ENCODE measurements at places on chromosomes 3 and 15.

DNA sequence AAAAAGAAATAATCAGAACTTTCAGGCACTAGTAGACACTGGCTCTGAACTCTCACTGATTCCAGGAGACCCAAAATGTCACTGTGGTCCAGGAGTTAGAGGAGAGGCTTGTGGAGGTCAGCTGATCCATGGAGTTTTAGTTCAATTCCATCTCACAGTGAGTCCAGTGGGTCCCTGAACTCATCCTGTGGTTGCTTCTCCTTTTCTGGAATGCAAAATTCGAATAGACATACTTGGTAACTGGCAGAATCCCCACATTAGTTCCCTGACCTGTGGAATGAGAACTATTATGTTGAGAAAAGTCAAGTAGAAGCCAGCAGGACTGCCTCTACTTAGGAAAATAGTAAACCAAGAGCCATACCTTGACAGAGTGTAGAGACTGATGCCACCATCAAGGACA is 87.3 kb upstream of the OXTR start:
- DNase-seq = peak; percentile 59

GRCh38 chr3:50167069-50167840 is 12.1 kb downstream of the SEMA3F start:
- DNase-seq = no peak

DNA sequence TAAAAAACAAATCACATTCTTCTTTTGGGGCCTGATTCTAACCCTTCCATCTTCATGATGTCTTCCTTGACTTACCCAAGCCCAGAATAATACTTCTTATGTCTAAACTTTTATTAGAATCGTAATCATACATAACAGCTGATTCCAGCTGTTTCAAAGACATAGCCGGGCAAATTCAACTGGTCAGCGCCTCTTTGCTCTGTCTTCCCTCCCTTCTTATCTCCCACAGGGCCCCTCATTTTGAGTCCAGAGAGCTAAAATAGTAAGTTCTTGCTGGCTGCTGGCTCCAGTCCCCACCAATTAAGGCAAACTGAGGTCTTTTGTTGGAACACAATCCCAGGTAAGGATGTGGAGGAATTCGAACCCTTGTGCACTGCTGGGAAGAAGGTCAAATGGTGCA is 108.6 kb downstream of the ADCY5 start:
- no peak for DNase-seq

DNA sequence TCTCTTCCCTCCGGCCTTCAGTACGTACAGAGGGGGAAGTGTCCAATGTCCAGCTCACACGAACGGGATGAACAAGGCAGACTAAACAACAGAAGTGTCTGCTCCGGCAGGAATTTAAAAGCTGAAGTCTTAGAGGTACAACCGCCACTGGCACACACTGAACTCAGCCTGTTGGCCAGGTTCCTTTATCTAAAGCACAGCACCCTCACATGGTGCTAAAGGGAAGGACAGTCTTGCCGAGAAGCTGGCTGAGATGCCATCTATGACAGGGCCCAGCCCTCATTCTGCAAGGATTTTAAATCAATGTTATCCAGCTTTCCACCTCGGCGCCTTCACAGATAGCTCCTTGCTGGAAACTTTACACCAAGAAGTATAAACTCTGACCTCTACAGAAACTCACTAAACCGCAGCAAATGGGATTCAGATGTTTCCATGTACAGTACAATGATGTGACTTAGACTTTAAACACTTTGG is 2.8 kb downstream of the ADAMTS17 start:
- DNase-seq = no peak

DNA sequence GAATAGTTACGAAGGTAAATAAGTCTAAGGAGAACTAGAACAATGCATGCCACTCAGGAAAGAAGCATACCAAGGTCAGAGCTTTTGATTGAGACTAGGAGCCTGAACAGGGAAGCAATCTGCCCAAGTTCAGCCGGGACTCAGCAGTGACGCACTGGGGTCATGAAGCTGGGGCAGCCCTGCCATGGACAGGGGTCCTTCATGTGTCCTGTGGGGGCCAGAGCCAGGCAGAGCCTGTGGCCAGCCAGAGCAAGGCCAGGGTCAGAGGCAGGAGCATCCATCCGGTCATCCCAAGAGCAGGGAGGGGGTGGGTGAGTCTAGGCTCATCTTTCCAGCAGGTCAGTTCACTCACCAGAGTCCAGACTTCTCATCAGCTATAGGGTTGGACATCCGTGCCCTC is 47.9 kb downstream of the FGD5 start:
- no peak for DNase-seq

DNA sequence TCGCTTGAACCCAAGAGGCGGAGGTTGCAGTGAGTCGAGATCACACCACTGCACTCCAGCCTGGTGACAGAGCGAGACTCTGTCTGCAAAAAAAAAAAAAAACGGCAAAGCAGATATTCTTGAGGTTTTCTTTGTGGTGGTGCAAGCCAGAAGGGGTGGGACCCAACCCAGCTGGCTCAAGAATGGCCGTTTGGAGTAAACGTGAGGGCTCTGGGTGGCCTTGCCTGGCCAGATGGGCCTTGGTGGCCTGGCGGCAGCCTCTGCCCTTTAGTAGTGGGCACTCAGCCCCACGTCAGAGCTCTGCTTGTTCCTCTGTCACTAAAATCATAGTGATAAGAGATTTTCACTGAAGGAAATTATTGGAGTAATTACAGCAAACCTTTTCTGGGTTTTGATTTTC is 50.5 kb downstream of the ATP1B3 start:
- no peak for DNase-seq

- peak; percentile 44 for DNase-seq
Measured at GRCh38 chr15:82663186-82663600, 16.0 kb upstream of the CPEB1 start.

DNA sequence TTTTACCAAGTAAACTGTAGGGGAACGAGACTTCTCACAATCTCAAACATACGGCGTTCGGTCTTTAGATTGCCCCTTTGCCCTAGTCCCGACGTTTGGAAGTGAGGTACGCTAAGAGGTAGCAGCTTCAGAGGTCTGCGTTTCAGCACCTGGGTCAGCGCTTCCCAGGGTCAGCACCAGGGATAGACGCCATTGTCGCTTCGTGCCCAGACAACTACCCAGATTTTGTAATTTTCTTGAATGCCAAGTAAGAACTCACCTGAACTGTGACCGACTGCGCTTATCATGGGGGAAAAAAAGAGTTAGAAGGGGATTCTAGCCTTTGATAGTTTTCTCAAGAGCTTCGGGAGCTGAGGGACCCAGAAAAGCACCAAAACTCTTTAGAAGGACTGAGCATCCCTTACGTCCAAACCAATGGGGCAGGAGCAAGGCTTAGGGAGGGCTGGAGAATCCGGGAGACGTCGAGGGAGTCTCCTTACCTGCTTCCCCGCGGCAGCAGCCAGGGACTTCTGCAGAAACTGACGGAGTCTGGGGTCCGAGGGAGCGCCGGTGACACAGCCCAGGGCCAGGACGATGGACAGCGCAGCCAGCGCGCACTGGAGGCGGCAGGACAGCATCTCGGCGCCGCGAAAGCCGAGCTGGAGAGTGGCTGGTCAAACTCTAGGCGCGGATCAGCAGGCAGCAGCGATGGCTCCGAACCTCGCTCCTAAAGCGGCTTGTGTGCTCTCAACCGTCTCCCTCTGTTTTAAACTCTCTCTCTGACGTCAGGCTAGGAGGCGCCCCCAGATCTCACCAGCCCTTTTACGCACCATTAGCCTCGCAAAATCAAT is at the start of gene SST:
SST (minus strand) TSS at position 720 of the 830 bp plus-strand sequence; CDS start at position 617, 103 bp downstream.
- DNase-seq = peak; percentile 25

- DNase-seq = no peak
Measured at GRCh38 chr3:15796331-15796730, 1.4 kb downstream of the ANKRD28 start.

DNA sequence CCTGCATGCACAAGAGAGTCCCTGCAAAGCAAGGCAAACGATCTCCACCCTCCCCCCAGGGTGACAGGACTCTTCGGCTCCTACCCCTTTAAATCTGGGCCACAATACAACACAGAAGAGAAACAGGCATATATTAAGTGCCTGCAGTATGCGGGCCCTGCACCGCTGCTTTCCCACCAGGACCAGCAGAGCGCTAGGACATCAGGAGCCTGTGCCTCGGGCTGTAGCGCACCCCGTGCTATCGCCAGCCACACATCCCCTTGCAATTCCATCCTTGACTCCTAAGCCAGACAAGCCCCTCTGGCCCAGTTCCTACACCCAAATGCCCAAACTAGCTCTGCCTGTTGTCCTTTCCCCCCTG is 4.1 kb downstream of the GALNT15 start:
- no peak for DNase-seq

- no peak for DNase-seq
Measured at GRCh38 chr3:165770781-165771180, 66.4 kb downstream of the BCHE start.
